Panc1 (cell line): ENCODE measurements at places on chromosomes 16 and 17. TPM values are rescaled to one million over a fixed set of nuclear protein-coding genes. Genes with fewer than 3 reads are reported as not detected.

Gene TBC1D3K
- 1.5 TPM for total RNA-seq

Gene TEKT5
- not detected for total RNA-seq

GRCh38 chr16:13390986-13391305, 489.5 kb downstream of the SHISA9 start:
- no peak for DNase-seq

DNA sequence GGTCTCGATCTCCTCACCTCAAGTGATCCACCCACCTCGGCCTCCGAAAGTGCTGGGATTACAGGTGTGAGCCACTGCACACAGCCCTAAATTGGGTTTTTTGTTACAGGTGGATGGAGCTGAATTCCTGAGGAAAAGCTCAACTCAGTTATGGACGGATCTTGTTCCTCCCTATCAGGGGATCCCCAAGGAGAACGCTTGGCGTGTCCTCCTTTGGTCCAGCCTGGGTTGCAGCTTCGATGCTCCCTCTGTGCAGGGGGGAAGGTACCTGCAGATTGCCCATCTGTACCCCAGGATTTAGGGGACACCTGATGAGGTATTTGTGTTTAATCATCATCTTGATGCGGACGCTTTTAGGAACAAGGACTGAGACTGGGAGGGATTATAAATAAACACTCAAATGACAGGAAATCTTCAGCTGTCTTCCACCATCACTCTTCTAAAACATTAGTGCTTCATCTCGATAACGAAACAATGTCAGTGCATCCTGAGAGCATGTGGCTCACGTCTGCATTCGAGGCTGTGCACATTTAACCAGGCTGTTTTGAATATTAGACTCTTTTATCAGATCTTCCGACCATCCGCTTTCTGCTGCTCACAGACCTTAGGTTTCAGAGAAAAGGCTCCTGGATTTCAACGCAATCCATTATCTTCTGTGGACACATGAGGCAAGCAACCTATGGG, 18.2 kb upstream of the MEIOB start:
- DNase-seq, result no peak

DNA sequence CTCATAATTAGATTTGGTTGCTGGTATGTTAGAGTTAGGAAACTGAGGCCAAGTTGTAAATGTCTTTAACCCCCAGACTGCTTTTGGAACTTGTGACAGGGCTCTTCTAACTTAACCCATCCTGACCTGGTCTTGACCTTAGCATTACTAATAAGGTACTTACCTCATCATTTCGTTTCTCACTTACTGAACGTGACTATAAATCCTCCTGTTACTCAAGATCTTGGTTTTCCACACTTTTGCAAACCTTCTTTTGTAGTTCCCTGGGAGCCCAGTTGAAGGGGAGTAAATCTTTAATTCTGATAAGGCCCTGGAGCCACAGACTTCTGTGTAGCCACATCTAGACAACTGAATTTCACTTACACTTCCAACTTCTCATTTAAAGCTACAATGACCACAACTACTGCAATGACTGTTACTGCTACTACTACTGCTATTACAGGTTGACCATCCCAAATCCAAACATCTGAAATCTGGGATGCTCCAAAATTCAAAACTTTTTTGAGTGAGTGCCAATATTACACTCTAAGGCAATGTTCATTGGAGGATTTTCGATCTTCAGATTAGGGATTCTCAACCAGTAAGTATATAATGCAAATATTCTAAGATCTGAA, 248.8 kb upstream of the TBX2 start:
- no peak for DNase-seq
